ENCODE measurements at places on chromosomes 7 and 10.

- no peak for DNase-seq
Measured at GRCh38 chr10:31299119-31299518, 19.9 kb upstream of the ZEB1 start.

DNA sequence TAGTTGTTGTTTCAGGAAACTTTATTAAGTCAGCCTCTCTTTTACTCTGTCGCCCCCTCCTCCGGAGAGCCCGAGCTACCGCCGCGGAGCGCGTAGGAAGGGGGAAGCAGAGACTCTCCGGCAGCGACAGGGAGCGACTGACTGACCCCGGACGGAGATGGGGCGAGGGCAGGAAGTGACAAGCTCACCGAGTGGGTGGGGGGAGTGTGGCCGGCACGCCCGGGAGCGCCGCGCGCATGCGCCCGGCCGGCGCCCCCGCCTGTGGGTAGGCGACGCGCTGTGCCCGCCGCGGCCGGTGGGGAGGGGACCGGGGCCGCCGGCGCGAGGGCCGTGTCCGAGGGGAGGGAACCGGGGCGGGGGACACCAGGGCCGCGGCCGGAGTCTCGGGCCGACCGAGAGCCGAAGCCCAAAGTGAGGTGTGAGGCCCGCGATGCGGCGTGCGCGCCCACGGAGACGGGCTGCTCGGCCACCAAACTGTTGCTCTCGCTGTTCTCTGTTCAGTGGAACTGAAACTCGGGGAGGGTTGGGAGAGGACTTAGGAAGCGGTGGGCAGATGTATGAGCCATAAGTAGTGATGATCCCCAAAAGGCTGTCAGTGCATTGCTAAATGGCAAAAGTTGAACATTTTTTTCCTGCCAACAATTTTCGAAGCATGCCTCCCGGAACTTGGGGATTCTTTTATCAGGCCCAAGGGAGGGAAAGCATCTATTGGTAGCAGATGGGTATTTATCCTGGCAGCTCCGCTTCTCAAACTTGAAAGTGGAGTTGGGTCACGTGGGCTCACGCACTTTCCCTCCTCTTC is at the start of gene ZNF800:
ZNF800 (minus strand) TSS at position 143 of the 802 bp plus-strand sequence. CDS start 1,151 bp downstream, outside the sequence.
- DNase-seq: peak; percentile 41

- no peak for DNase-seq
Measured at GRCh38 chr10:22619101-22619500, 95.3 kb downstream of the PIP4K2A start.

GRCh38 chr10:43667761-43668386 is 19.2 kb upstream of the ZNF32 start:
- DNase-seq: no peak

- no peak for DNase-seq
Measured at GRCh38 chr10:62813981-62814380, 2.2 kb downstream of the EGR2 start.

- no peak for DNase-seq
Measured at GRCh38 chr10:5615316-5615715, 51.1 kb downstream of the ASB13 start.

GRCh38 chr7:38842746-38843145 is 66.2 kb downstream of the VPS41 start:
- DNase-seq: no peak

GRCh38 chr10:1893941-1894340 is 156.6 kb upstream of the ADARB2 start:
- no peak for DNase-seq

- no peak for DNase-seq
Measured at GRCh38 chr10:4868357-4868657, 42.3 kb downstream of the AKR1E2 start.

DNA sequence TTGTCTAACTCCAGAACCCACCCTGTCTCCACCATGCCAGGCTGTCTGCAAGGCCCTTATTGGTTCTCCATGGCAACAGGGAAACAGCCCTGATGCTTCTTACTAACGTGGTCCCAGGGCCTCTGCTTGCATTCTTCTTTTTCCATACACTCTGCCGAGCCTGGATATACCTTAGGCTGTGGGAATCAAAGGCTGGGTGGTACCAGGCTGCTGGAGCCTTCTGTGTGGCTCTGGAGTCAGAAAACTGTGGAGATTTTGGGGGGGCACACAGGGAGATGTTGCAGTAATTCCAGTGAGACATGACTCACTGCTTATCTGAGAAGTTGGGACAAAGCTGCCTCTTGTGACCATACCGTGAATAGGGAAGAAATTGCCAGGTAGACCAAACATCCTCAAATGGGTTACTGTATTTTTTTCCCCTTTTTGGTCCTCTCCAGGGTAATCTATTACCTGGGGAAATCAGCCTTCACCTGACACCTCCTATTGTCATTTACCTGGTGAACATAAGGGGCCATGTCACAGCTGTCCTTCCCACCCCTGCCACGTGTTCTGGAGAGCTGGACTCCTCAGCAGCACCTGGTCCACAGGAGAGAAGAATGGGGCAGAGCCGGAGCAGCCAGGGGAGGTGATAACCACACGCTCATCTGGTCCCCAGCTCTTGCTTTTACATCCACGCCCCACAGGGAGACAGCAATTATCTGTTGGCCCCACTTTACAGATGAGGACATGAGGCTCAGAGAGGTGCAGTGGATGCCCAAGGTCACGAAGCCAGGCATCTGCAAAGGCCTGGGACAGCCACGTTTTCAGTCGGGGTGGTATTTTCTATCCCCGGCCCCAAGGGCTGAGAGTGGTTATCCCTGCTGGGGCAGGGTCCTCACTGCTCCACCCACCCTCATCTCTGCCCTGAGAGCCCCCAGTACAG is 4.6 kb downstream of the CHST3 start:
- no peak for DNase-seq

DNA sequence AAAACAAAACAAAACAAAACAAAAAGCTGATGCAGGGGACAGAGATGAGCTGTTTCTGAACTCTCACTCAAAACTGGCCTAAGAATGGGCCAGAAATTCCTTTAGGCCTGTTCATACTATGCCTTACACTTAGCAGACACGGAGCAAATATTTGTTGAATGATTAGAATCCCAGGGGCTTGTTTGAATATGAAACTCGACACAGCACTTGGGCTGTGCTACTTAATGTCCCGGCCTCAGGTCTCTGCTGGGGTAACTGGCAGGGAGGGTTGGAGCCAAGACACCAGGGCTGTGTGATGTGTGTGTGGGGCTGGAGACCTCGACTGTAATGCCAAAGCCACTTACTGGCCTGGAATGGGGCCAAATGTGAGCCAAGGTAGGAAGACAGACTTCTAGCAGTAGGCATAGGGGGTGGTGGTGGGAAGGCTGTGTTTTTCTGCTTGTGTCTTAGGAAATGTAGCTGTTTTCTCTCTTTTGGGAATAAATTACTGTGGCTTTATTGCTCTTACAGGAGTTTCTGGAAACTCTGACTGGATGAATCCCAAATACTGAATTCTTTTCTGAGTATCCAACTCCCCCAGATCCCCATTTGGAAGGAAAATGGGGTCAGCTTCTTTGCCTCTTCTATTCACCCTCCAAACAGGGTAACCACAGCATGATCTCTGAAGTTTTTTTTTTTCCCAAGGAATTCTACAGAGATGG is 66.7 kb downstream of the EMX2 start:
- DNase-seq: no peak

- no peak for DNase-seq
Measured at GRCh38 chr10:60896033-60896432, 48.0 kb downstream of the RHOBTB1 start.

DNA sequence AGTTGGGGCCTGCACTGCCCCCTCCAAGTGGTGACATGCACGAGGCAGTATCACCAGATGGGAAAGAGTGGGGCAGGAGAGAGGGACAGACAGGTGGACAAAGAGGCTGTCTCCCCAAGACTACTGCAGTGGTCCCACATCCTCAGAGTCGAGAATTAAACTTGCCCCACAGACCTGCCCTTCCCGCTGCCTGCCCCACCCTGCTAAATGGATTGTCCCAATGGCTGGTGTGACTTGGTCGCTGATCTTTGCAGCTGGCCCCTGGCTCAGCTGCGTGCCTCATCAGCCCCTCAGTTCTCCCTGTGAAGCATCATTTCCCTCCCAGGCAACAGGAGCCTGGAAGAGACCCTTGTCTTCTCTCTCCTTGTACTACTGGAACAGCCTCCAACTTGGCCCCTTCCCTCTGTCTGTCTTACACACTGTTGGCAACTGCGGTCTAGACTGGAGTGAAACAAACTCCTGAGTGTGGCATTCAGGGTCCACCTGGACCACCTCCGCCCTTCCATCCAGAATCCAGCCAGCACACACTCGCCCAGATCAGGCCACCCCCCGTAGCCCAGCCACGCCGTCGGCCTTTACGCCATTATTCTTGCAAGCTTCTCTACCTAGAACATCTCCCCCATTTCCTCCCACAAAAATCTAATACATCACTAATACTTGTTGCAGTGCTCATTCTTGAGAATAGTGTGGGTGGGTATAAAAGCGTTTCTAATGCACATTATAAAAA is 275.1 kb downstream of the CELF2 start:
- no peak for DNase-seq

- no peak for DNase-seq
Measured at GRCh38 chr10:3622845-3623621, 162.0 kb downstream of the KLF6 start.

- DNase-seq: no peak
Measured at GRCh38 chr7:22189230-22189629, 167.7 kb downstream of the RAPGEF5 start.

DNA sequence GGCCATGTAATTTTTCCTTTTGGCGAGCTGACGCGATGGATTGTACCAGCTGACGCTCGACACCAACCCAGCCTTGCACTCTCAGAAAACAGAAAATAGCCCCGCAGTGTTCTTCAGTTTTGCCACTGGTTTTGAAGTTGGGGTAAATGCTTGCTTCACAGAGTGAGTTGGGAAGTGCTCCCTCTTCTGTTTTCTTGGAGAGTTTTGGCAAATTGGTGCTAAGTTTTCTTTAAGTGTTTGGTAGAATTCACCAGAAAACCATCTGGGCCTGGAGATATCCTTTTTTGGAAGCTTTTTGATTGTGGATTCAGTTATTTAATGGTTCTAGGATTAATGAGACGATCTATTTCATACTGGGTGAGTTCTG is 252.8 kb downstream of the ELFN1 start:
- DNase-seq: no peak

GRCh38 chr7:77465256-77465655 is 49.1 kb upstream of the GSAP start:
- DNase-seq: no peak

DNA sequence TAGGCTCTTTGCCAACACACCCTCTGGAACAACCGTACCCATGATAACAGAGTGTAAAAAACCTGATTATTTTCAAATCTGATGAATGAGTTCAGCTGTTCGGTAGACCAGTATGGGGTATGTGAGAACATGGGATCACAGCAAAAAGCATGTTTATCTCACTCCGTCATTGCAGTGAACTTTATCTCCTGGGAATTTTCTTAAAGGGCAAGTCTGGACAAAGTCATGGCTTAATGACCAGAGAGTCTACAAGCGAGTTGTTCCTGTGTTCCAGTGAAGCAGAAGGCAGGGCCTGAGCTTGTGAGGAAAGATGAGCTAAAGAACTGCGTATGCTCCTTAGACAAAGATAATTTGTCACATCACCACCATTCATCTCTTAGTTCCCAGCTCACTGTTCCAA is 219.7 kb downstream of the TRIL start:
- DNase-seq: no peak

GRCh38 chr7:108089381-108089780 is 40.8 kb downstream of the LAMB4 start:
- no peak for DNase-seq

DNA sequence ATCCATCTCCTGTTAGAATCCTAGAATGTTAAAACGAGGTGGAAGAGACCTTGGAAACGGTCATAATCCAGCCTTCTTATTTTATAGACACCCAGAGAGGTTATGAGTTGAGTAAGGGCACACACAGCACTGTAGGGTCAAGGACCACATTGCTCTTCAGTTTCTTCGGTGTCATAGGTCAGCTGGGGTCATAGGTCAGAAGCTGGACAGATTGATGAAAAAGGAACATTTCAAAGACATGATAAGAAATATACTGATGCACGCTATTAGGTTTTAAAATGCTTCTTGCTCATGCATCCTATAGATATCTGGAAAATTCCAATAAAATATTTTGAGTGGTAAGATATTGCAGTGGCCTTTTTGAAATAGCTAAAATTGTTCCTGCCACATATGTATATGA is 60.0 kb upstream of the BMS1 start:
- no peak for DNase-seq

DNA sequence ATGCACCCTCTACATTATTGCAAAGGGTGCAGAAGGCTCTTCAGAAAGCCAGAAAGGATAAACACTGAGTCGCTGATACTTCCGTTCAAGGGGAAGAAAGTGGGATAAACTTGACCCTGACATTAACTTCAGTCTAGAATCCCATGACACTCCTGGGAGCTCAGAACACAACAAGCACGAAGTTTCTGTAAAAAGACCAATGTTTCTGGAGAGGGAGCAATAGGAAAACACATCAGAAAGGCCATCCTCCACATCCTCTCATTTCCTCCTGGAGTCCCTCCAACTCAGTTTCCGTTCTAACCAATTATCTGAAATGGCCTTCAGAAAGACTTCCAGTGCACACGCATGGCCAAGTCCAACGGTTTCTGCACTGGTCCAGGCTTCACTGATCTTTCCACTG is 113.5 kb downstream of the SORBS1 start:
- DNase-seq: no peak

DNA sequence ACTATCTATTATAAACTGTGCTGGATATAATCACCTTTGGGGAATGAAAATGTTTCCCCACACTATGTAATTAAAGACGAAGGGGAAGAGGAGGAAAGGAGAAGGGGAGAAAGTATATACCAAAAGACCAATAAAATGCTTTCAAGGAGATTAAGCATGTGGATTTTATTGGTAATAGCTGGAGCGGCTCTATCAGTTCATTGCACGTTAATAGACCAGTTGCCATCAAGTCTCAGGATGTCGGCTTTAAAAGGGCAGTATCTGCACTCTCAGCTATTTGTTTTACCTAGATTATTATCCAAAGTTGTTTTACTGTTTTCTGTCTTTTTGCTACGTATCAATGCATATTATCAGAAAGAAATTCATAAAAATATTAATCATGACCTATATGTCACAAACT is 9.0 kb downstream of the ETV1 start:
- DNase-seq: peak; percentile 59

GRCh38 chr10:116912162-116912561 is 62.9 kb downstream of the ENO4 start:
- no peak for DNase-seq

- DNase-seq: no peak
Measured at GRCh38 chr7:113085781-113086390, 741 bp downstream of the GPR85 start.

- no peak for DNase-seq
Measured at GRCh38 chr10:86401588-86402282, 35.1 kb upstream of the GRID1 start.

GRCh38 chr10:34699904-34700517 is 115.1 kb downstream of the PARD3 start:
- DNase-seq: no peak

DNA sequence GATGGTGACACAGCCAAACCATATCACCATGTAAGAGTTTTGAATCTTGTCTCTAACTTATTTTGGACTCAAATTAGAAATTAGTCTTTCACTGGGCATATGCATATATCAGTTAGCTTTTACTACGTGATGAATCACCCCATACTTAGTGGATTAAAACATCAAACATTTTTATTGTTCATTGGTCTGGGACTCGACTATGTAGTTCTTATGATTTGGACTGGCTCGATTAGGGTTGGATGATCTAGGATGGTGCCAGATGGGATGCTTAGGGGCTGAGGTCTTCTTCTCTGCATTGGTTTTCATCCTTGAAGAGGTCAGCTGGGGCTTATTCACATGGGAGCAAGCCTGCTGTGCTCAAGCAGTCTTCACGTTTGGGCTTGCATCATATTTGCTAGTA is 264.9 kb downstream of the EXOC4 start:
- no peak for DNase-seq
